Spinal cord (tissue), 10 donors: ENCODE measurements at places on chromosomes 5 and 9. TPM values are rescaled to one million over a fixed set of nuclear protein-coding genes. Genes with fewer than 3 reads are reported as not detected.

C9orf153 gene
- 0.99 TPM for total RNA-seq

- DNase-seq: no peak
Measured at GRCh38 chr9:137141050-137141810, 2.3 kb downstream of the GRIN1 start.

DTWD2 gene
- total RNA-seq: 25.1 TPM

GRCh38 chr9:15069106-15069505, 158.9 kb upstream of the FREM1 start:
- DNase-seq: no peak

DNA sequence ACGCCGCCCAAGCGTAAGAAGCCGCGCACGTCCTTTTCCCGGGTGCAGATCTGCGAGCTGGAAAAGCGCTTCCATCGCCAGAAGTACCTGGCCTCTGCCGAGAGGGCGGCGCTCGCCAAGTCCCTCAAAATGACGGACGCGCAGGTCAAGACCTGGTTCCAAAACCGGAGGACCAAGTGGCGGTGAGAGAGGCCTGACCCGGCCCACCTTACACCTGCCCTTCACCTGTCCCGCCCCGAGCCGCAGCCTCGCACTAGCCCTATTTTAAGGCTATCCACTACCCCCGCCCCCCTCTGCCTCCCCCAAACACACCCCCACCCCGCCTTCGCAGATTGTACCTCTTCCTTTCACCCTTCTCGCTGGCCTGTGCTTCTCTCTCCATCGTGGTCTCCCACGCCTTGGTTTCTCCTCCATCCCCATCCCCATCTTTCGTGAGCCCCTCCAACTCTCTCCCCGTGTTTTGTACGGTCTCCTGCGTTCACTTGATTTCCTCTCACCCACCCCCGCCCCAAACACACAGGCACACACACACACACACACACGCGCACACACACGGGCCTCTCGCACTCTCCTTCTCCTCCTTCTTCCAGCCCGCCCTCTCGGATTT, 1.3 kb downstream of the TLX3 start:
- DNase-seq: no peak

GRCh38 chr9:5778805-5779204, 54.1 kb downstream of the ERMP1 start:
- no peak for DNase-seq

- no peak for DNase-seq
Measured at GRCh38 chr5:140391312-140391711, 10.3 kb upstream of the ANKHD1 start.

DNA sequence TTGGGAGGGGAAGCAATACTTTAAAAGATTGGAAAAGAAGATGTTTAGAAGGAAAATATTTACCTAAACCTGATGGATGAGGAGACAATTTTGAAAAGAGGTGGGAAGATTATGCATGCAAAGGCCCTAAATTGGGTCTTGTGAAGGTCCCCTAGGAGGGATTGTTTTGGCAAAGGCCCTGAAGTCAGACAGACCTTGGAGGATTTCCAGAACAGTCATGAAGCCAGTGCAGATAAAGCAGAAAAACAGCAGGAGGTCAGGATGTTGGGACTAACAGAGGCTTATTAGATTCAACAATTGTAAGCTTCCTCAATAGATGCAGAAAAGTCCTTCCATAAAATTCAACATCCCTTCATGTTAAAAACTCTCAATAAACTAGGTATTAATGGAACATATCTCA, 361.0 kb upstream of the CDH6 start:
- DNase-seq: peak; percentile 54

DNA sequence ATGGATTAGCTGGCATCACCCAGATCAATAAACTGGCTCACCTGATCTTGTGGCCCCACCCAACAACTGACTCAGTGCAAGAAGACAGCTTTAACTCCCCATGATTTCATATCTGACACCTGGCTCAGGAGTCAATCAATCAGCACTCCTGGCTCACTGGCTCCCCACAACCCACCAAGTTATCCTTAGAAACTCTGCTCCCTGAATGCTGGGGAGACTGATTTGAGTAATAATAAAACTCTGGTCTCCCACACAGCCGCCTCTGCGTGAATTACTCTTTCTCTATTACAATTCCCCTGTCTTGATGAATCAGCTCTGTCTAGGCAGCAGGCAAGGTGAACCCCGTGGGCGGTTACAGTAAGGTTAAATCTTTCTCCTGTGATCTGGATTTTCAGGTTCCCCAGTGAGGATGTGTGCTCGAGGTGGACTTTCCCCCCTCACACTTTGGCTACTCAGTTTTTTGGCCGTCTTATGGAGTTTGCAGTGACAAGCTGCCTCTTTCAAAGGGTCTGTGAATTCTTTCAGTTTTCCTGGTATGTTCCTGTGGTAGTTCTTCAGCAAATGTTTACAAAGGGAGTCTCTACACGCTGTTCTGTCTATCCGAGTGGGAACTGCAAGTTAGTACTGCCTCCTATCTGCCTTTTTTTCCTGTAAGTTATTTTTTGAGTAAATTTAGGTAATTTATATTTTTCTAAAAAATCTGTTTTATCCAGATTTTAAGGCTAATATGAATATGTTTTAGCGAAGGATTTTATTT, 500.2 kb upstream of the NUDT12 start:
- no peak for DNase-seq

ISOC1 gene
- 17.5 TPM for total RNA-seq

- DNase-seq: no peak
Measured at GRCh38 chr5:132420706-132421272, 51.3 kb downstream of the SLC22A5 start.

FOXD4 gene
- 0.99 TPM for total RNA-seq

- peak; percentile 49 for DNase-seq
Measured at GRCh38 chr5:45440466-45440865, 255.7 kb downstream of the HCN1 start.

DNA sequence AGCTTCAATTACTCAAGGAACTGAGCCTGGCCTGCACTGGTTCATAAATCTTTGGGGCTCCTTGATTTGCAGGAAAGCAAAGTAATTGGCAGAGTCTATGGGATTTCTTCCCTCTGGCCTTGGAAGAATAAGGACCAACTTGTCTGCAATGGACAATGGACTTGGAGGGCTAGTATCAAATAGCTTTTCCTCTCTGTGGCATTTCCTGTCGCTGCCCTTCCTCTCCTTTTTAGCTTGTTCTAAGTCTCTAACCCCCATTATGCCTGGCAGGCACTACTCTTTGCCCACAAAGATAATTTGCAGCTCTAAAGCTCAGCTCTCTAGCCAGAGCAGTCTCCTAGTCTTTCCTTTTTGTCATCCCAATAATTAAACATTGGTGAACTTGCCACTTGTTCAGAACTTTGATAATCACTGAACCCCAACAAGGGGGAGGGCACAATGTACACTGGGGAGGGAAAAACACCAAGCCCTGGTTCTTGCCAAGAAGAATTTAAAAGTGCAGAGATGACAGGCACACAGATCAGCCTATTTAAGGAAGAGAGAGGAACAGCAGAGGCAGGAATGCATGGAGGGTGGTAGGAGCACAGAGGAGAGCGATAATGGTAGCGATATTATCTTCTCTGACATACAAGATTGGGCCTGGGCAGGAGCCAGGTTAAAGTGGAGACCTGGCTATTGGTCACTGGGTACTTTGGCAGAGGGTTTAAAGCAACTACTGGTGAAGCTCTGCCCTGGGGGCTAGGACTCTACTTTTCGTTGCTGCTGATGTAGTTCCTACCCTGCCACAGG, 38.5 kb downstream of the FAM219A start:
- DNase-seq: peak; percentile 47

DNA sequence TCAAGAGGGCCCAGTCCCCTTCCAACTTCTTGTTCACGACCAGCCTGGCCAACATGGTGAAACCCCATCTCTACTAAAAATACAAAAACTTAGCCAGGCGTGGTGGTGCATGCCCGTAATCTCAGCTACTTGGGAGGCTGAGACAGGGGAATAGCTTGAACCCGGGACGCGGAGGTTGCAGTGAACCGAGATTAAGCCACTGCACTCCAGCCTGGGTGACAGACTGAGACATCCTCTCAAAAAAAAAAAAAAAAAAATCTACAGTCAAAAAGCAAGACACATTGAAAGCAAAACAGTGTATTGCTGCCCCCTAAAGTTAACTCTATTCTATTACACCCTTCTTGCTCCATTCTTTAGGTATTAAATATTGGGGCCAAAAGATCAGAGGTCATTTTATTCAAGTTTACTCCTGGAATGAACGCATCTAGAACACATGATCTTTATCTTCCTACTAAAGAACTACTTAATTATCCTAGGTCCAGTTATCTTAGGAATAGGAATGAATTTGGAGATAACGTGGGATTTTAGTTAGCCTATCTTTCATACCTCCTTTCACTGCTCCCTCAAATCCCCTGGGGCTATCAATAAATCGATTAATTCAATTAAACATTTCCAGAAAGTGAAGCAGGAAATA, 2.4 kb downstream of the ATG12 start:
- DNase-seq: peak; percentile 77

PCDHB10 gene
- total RNA-seq: 5.9 TPM

CENPH gene
- total RNA-seq: 7.9 TPM

DNA sequence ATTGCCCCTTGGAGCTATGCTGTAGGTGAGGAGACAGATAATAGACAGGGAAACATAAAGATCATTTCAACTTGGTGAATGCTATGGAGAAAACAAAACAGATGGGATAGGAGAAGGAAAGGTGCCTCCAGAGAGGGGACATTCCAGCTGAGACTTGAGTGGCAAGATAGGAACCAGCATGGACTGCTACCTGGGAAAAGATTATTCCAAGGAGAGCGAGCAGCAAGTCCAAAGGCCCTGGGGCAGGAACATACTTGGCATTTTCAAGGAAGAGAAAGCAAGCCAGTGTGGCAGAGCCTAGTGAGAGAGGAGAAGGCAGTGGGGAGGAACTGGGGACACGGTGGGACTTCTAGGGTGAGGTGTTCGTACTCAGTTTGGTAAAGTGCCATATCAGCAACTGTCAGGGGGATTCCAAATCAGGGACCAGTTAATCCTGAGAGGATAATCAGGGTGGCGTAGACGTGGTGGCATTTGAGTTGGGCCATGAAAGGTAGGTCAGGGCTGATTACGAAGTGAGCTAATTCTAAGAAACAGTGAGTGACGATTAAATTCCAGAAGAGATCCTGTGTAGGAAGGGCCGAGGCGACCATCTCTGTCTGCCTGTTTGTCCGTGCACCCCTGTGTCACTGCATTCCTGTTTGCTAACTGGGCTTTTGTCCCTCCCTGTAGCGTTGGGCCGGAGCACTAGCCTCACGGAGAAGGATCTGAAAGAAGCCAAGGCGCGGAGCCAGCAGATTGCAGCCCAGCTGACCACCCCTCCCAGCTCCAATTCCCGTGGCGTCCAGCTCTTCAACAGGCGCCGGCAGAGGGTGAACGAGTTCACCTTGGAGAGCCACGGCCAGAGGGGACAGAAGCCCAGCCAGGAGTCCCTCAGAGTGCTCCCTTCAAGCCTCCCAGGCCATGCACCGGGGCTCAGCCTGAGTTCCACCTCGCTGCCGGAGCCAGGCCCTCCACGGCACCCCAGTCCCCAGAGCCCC, 7.1 kb downstream of the SYNPO start:
- no peak for DNase-seq

GGTA1 gene
- total RNA-seq: 12.0 TPM

GRCh38 chr5:162360373-162360931, 292.9 kb downstream of the GABRG2 start:
- no peak for DNase-seq

QRFP gene
- not detected for total RNA-seq

- no peak for DNase-seq
Measured at GRCh38 chr5:134509308-134510040, 16.0 kb upstream of the JADE2 start.

ERCC6L2 gene
- total RNA-seq: 137 TPM

GDA gene
- total RNA-seq: 4.3 TPM

IL13 gene
- total RNA-seq: not detected

SHROOM1 gene
- 4.5 TPM for total RNA-seq

PDE6A gene
- 0.44 TPM for total RNA-seq

LYRM7 gene
- 30.5 TPM for total RNA-seq

MEF2C gene
- 77.9 TPM for total RNA-seq

DNA sequence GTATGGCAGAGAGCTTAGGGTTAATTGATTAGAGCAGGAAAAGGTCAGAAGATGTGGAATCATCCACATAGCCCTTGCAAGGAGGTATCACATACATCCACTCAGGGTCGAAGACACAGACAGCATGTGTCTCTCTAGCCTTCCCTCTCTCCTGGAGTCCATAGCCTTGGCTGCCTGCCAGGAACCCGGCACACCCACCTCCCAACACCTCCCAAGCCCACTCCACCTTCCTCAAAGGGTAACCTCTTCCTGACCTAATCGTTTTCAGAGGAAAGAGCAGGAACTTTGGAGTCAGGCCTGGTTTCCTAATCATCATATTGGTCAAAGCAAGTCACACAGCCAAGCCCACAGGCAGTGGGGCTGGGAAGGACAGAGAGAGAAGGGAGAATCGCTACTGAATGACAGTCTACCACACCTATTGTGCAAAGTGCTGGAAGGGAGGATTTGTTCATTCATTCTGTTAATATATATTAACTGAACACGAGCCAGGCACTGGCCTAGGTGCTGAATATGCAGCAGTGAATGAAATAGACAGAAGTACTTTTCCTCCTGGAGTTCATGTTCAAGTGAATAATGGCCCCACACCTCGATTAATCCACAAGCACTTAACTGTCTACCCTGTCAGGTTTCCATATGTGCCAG, 107.8 kb downstream of the KCNIP1 start:
- DNase-seq: no peak

TRPM3 gene
- 57.1 TPM for total RNA-seq

DNA sequence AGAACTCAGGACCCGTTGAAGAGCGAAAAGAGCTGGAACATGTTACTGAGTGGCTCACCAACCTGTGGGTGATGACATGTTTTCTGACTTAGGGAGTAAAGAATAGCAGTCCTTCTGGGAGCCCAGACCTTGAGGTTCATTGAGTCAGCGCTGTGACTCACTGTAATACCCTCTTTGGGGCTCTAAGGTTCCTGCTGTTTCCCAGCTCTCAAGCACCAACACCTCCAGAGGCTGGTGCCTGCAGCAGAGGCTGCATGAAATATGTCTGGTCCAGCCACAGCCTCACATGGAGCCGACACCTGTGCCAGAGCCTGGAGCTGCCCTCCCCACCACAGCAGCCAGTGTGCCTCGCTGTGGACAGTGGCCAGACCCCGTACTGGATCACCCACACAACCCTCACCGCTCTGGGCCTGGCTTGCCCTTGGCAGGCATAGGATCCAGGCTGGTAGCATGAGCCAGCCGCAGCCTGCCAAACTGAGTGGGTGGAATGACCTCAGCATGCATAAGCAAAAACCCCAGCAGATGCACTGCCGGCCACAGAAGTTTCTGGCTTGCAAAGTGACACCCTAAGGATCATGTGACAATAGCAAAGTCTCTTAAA, 143.5 kb upstream of the MRPS30 start:
- DNase-seq: no peak

SPATA31E1 gene
- total RNA-seq: 0.06 TPM

WNK2 gene
- total RNA-seq: 29.2 TPM

GRCh38 chr5:153390569-153390968, 99.9 kb upstream of the GRIA1 start:
- DNase-seq: no peak
